ENCODE measurements at places on chromosomes 5 and 9. TPM values are rescaled to one million over a fixed set of nuclear protein-coding genes. Genes with fewer than 3 reads are reported as not detected.

Gene TNC
- total RNA-seq = 5.0 TPM

DNA sequence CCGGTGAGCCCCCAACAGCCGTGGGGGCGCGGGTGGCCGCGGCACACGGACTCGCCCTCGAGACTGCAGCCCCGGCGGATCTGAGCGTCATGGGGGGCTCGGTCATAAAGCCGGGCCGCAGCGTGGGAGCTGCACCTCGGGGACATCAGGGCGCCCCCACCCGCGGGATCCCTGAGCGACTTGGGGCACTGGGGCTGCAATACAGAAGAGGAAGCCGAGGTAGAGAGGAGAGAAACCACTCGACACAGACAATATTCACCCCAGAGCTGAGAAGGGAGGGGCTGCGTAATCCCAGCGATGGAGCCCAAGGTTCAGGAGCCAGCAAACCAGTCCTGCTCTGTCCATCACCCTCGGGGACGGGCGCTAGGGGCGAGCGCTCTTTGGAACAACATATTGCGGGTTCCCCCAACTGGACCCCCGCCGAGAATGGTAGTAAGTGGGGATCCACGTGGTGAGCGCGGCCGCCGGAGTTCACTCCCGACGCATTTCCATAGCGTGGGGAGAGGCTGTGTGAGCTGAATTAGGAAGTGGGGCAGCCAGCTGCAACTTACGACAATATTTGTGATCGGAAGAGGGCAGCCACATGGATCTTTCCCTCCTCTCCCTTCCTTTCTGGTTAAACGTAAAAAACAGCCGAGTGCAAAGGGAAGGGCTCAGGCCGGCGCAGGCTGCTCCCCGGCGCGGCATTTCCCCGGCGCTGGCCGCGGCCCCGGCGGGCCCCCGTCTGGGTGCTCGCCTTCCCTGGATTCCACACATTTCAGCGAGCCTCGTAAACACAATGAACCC lies 9.9 kb downstream of the PTCH1 start:
- no peaks in the 10 kb centered on the region for H3K4me1 ChIP-seq
- peak overlapping the region; percentile 85 for H3K27ac ChIP-seq
- H3K27me3 ChIP-seq = no peaks in the 10 kb centered on the region
- DNase-seq = peak; percentile 61
- peak overlapping the region; percentile 66 for H3K4me3 ChIP-seq
- H3K36me3 ChIP-seq = no peaks in the 10 kb centered on the region

DNA sequence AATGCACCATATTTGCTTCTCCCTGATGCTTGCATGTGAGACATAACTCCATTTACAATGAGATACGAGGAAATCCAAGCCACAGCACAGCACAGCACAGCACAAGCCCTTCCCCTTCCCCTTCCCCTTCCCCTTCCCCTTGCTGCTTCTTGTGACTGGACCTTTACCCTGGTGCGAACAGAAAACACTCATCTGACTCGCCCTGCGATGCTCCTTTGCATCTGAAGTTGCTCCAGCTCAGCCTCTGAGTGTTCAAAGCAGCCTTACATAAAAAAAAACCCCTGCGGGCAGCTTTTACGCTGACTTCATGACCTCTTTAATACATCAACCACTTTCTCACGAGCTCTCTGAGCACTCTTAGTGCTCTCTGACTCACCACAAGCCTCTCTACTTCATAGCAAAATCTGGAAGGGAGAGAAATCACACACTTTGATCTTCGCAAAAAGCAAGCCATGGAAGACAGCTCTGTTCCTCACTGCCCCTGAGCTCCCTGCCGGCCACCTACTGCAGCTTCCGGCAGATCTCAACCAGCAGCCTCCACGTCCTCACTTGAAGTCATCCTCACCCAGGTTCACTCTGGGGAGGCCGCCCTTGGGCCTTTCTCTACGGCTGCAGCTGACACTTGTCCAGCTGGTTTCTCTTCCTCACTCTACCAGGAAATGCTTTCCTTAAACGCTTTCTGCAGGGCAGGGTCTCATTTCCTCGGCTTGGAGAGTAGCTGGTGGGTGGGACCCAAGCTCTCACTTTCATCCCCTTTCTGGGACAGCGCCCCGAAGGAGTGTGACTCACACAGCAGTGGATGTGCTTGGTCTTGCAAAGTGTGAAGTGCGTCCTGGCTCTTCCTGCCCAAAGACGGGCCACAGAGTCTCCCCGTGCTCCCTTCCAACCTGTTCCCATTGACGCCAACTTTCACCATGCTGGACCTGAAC lies 5.3 kb downstream of the SLC34A1 start:
- DNase-seq = peak; percentile 35
- H3K36me3 ChIP-seq = no peaks in the 10 kb centered on the region
- no peak overlapping the region for H3K4me3 ChIP-seq
- H3K4me1 ChIP-seq = peaks cover 9% of the 10 kb centered on the region

DNA sequence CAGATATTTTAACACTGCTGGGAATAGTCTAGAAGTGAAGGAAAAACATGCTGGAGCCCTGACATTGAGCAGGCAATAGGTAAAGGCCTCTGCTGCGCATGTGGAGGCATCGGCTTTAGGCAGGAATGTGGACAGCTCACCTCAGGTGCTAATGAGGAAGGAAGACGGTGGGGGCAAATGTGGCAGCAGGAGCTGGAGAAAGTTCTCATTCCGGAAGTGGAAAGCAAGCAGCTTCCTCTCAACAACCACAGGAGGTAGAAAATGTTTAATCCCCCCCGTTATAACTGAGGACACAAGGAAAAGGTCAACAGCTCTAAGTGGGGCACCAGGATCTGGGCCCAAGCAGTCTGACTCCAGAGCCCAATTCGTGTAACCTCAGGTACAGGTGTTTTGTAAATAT lies 7.6 kb upstream of the RPS14 start:
- H3K36me3 ChIP-seq = no peaks in the 10 kb centered on the region
- DNase-seq = no peak
- no peak overlapping the region for H3K27ac ChIP-seq
- H3K4me1 ChIP-seq = no peaks in the 10 kb centered on the region
- no peak overlapping the region for H3K4me3 ChIP-seq
- H3K27me3 ChIP-seq = no peaks in the 10 kb centered on the region

- H3K36me3 ChIP-seq = no peaks in the 10 kb centered on the region
- H3K27me3 ChIP-seq = no peaks in the 10 kb centered on the region
- no peak overlapping the region for H3K27ac ChIP-seq
- H3K4me1 ChIP-seq = no peaks in the 10 kb centered on the region
These were observed 22.1 kb upstream of the IL13 start for GRCh38 chr5:132635873-132636272.

Gene MACIR
- total RNA-seq = 48.2 TPM

Gene SLC36A2
- total RNA-seq = not detected

DNA sequence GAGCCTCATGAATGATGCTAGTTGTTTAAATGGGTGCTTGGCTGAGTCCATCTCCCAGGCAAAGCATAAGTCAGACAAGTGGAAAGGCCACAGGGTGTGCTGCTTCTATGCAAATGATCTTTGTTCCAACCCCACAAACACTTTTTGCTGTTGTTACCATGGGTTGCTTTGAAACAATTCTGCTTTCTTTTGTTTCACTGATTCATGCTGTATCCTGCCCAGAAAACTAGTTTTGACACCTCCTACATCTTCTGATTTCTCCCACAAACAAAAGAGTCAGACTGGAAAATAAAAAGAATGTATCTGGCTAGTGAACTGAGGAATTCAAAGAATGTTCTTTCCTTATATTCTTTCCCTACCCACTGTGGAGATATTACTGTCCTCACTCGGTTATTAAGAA lies 298.6 kb downstream of the DIRAS2 start:
- H3K4me1 ChIP-seq = no peaks in the 10 kb centered on the region
- H3K27ac ChIP-seq = no peak overlapping the region
- DNase-seq = no peak
- no peak overlapping the region for H3K4me3 ChIP-seq

DNA sequence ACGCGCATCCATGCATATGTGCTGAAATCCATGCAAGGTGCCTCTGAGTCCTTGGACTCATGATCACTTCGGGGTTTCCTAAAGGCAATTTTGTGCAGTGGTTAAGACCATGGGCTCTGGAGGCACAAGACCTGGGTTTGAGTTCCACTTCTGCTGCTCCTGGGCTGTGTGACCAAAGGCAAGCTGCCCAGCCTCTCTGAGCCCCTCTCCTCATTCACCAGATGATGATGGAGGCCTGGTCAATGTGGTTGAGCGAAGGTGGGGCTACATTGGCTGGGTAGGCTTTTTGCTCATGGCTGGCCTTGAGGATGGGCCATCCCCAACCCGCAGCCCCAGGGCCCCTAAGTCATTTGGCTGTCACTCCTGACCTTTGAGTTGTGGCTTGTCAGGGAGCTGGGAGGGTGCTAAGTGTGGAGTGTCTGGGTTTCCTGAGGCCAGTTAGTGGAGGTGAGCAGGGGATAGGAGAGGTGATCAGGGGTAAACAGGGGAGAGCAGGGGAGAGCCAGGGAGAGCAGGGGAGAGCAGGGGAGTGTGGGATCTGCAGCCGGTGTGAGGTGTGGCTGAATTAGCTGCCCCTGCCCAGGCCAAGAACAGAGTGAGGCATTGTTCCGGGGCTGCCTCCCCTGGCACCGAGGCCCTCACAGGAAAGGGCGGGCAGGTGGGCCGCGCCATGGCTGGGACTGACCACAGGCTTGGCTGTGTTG lies 64.6 kb upstream of the SYNPO start:
- H3K27ac ChIP-seq = no peak overlapping the region
- no peak overlapping the region for H3K4me3 ChIP-seq

DNA sequence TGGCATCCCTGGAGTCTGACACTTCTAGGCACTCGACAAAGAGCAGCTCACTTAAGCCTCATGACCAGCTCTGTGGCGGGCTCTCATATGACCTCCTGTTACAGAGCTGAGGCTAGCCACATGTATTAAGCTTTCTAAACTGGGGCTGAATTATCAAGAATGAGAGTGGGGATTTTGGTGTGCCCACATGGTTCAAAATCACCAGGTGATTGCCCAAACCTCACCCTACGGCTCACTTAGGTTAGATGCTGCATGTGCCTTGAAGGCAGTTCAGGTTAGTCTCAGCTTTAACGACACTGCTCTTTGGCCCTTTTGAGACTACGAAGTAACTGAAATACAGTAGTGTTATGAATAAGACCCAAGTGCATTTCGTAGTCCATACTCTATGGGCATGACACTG lies 39.4 kb upstream of the SMIM32 start:
- H3K27ac ChIP-seq = no peak overlapping the region
- no peak for DNase-seq
- no peaks in the 10 kb centered on the region for H3K36me3 ChIP-seq

GRCh38 chr9:2620919-2621721 lies 467 bp upstream of the VLDLR start:
- H3K27ac ChIP-seq = no peak overlapping the region
- no peaks in the 10 kb centered on the region for H3K4me1 ChIP-seq
- no peaks in the 10 kb centered on the region for H3K36me3 ChIP-seq
- peak overlapping the region; percentile 74 for H3K4me3 ChIP-seq

Gene CCIN
- total RNA-seq = not detected

Gene SPINK6
- 0.45 TPM for total RNA-seq

DNA sequence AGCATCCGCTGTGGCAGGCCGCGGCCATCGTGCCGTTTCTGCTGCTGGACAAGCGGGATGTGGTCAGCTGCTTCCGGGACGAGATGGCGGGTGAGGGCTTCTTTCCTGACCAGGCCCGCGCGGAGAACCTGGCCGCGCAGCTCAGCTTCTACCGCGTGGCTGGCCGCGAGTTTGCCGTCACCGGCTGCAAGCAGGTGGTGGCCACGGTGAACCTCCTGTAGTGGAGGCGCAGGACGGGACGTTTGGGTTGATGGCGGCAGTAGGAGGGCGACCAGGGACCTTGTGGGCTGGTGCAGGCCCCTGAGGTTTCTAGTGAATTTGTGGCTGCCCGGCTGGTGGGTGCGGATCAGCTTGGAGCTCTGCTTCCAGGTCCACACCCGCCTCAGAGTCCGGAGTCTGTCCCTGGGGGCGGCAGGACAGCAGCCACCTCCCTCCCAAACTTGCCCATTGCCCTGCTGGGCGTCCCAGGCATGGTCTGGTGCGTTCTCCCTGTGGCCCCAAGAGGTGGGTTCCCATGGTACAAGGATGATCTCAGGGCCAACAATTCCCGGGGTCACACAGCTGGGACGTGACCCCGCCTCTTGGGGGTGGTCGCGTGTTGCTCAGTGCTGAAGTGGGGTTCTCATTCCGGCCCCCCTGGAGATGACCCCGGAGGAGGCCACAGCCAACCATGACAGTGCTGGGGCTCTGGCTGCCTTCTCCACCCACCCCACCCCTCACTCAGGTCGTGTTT lies 2.4 kb downstream of the TOR4A start:
- H3K4me1 ChIP-seq = peaks cover 15% of the 10 kb centered on the region
- H3K4me3 ChIP-seq = no peak overlapping the region
- no peak overlapping the region for H3K27ac ChIP-seq
- no peaks in the 10 kb centered on the region for H3K36me3 ChIP-seq

DNA sequence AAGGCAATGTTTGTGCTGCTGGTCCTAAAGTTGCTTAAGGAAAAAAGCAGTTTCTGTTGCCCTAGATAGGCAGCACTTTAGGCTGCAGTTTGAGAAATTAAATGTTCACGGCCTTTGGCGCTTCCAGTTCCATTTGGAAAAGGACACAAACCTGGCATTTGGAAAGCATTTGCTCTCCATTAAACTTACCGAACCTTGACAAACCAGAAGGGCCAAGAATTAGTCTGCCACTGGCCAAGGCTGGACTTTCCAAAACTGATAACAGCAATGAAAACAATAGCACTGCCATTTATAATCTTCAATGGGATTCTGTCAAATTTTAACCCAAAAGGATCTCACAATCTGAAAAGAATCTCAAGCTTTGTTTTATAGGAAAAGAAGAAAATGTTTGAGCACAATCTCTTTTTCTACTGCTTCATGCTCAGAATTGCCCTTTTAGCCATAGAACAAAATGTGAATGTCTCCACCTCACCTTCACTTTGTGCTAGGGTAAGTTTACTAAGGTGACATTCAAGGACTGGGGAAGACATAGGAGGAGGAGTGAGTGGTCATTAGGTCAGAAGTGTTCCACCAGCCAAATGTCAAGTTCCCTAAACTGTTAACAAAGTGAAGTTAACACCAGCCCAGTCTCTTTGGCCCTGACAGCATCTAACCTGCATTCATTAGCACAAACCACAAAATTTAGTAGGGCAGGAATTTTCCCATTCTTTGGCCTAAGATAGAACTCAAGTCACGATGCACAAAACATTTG lies 583.4 kb upstream of the DMAC1 start:
- DNase-seq = no peak
- no peaks in the 10 kb centered on the region for H3K27me3 ChIP-seq
- no peak overlapping the region for H3K27ac ChIP-seq
- no peaks in the 10 kb centered on the region for H3K4me1 ChIP-seq
- no peak overlapping the region for H3K4me3 ChIP-seq
- H3K36me3 ChIP-seq = no peaks in the 10 kb centered on the region

DNA sequence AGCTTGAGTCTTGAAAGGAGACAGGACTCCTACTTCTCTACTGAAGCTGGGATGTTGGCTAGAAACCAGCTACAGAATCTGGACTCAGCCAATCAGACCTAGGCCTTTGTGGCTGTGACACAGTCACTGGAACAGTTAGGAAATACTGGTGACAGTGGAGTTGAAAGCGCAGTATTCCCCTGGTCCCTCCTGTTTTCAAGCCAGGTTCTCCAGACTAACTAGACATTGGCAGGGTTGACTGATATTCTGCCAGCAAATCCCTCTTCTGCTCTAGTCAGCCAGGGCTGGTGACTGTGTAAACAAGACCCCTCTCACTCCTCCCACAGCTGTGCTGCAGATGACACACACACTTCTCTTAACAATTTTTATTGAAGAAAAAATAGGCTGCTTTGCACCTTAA lies 8.7 kb downstream of the SHROOM1 start:
- no peaks in the 10 kb centered on the region for H3K4me1 ChIP-seq
- H3K36me3 ChIP-seq = no peaks in the 10 kb centered on the region
- H3K27ac ChIP-seq = no peak overlapping the region

Gene GALNT12
- 69.6 TPM for total RNA-seq

GRCh38 chr9:124688238-124688904 lies 82.7 kb downstream of the NR6A1 start:
- no peak overlapping the region for H3K27ac ChIP-seq
- no peak overlapping the region for H3K4me3 ChIP-seq
- H3K36me3 ChIP-seq = no peaks in the 10 kb centered on the region
- H3K27me3 ChIP-seq = no peaks in the 10 kb centered on the region
- no peaks in the 10 kb centered on the region for H3K4me1 ChIP-seq

Gene PCDHB12
- 0.56 TPM for total RNA-seq

All from colonic mucosa (tissue), 4 donors.